ENCODE measurements at places on chromosomes 6 and 20.
A peak's percentile ranks its signal among the peaks of the same experiment; 100 is the strongest.

- no peak for DNase-seq
Observed at GRCh38 chr6:76707630-76708029, 635.2 kb upstream of the IMPG1 start.

- no peak for DNase-seq
Observed at GRCh38 chr6:6701864-6702263, 113.3 kb downstream of the LY86 start.

DNA sequence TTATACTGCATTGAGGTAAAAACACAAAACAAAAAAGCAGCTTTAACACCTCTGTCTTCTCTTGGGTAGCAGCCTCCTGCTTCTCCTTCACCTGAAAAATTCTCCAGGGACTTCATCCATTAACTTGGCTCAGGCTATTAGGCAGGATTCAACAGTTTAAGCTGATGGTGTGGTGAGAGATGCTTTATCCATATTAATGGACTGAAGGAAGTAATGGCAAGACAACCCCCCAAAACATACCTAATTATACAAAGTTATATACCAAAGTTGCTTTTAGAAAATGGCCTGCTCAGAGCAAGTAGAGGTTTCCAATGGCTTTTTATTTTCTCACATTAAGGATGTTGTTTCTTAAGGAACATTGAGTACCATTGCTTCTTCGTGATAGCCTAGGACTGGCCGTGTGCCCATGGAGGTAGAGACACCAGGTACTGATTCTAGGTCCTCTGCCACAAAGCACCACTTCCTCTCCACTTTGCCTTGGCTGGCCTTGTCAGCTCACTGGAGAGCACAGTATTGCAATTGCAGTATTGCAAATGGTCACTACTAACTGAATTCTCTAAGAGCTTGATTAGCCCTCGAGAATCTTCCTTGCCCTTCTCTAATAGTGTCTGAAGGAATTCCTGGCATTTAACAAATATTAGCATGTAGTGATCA lies 7.3 kb downstream of the EDN1 start:
- no peak for DNase-seq

GRCh38 chr20:24235296-24236175 lies 233.9 kb upstream of the SYNDIG1 start:
- no peak for DNase-seq

- peak; percentile 74 for DNase-seq
Observed at GRCh38 chr6:30690403-30691207, at the start of gene NRM. Gene NRM, minus strand, starts transcription at chr6:30690984. Its CDS starts 10 bp downstream, at chr6:30690974.
